RWPE2 (cell line): ENCODE measurements at places on chromosomes 12 and 14.
A peak's percentile ranks its signal among the peaks of the same experiment; 100 is the strongest.

GRCh38 chr14:104697317-104697703 lies 7.9 kb downstream of the INF2 start:
- DNase-seq = no peak

DNA sequence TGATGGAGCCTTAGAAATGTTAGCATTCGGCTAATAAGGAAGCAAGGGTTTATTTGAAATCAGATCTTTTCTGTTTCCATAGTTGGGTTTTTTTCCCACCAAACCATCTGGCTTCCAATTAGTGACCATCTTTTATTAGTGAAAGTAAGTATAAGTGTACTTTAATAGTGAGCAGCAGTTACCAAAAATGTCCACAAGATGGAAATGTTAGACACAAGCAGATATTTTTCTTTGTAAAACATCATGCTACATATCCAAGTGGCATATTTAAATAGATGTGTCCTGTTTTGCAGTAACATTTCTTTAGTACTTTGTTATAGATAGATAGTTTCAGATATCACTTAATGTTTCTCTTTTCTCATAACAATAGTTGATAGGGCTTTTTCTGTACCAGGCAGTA lies 28.8 kb downstream of the YEATS4 start:
- DNase-seq = no peak

- no peak for DNase-seq
Observed at GRCh38 chr12:94762943-94763342, 112.6 kb upstream of the TMCC3 start.

GRCh38 chr12:128661226-128661569 lies 162.6 kb downstream of the SLC15A4 start:
- DNase-seq = no peak

DNA sequence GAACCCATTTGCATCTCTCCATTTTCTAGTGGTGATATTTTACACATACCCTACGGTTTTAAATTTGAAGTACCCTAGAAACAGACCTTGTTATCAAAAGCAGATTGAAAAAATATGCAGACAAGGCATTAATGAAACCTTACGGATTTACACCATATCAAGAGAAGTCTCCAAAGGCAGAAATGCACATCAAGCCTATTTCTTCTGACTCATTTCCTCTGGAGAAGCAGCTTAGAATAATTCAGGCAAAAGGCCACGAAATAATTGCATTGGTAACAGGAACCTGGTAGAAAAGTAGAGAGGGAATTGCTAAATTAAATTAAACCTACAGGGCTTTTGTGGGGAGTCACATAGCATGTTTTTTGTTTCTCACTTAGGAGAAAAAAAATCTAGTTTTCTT lies 34.7 kb downstream of the KICS2 start:
- no peak for DNase-seq

GRCh38 chr14:102019006-102019540 lies 54.7 kb downstream of the DYNC1H1 start:
- DNase-seq = no peak

DNA sequence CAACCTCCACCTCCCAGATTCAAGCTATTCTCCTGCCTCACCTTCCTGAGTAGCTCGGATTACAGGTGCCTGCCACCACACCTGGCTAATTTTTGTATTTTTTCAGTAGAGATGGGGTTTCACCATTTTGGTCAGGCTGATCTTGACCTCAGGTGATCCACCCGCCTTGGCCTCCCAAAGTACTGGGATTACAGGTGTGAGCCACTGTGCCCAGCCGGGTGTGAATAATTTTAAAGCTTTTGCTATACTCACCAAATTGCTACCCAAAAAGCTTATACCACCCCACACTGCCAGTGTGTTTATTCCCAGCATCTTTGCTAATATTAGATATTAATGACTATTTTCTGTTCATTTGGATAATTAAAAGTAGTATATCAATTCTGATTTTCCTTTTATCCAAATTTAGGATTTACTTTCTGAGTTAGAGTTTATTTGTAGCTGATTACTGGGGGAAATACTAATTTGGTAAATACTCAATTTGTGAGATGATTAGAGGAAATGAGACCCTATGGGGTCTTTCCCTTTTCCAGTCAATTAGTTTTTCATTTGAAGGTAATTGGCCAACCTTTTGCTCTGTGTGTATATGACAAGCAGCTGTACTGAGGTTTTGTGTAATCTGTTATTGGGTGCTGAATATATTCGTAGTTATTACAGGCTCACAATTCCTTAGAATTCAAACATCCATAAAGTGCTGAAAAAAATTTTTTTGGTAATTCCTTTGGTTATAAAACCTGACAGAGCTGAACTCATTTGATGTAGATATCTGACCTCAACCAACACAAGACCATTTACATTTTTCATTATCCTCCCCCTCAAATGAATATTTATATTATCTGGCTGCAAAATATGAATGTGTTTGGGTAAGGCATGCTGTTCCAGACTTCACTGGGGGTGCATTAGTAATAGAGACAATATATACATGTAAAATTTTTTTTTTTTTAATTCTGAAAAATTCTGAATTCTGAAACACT lies 73.6 kb downstream of the ANO6 start:
- no peak for DNase-seq

- no peak for DNase-seq
Observed at GRCh38 chr14:37061697-37062096, 110.7 kb downstream of the SLC25A21 start.

GRCh38 chr14:100896369-100897060 lies 7.0 kb downstream of the RTL1 start:
- no peak for DNase-seq

GRCh38 chr12:88035907-88036289 lies 6.7 kb upstream of the C12orf50 start:
- DNase-seq = no peak

DNA sequence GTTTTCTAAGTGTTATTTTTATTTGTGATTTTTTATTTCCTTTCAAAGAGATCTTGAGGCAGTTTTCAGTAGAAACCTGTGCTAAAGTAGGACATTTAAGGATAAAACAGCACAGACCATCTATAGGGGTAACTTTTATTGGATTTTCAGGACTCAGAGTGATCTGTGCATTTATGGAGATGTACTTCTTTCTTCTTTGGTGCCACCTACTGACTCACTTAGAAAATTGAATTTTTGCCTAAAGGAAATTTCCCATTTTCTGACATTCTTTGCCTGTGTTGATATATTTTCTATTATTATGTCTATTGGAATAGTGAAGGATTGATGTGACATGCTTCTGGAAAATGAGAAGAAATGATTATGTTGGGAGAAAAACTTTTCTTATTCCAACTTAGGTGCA lies 113.0 kb downstream of the UNC79 start:
- no peak for DNase-seq

DNA sequence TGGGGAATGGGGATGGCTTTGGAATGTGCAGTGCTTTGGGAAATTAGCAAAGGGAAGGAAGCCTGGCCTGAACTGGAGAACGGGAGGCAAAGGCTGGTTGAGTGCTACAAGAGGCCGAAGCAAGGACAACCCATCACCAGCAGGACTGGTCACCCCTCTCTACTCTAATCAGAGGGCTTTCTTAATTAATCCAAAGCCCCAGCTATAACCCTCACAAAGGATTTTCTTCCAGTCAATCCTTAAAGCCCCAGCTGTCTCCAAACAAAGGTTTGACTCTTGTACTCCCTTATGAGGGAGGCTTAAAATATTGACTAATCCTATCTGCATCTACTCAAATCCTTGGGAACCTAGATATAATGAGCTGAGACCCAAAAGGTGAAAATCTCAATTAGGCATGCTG lies 256.3 kb downstream of the NTF3 start:
- no peak for DNase-seq

GRCh38 chr12:130788515-130788914 lies 50.5 kb downstream of the STX2 start:
- DNase-seq = no peak

DNA sequence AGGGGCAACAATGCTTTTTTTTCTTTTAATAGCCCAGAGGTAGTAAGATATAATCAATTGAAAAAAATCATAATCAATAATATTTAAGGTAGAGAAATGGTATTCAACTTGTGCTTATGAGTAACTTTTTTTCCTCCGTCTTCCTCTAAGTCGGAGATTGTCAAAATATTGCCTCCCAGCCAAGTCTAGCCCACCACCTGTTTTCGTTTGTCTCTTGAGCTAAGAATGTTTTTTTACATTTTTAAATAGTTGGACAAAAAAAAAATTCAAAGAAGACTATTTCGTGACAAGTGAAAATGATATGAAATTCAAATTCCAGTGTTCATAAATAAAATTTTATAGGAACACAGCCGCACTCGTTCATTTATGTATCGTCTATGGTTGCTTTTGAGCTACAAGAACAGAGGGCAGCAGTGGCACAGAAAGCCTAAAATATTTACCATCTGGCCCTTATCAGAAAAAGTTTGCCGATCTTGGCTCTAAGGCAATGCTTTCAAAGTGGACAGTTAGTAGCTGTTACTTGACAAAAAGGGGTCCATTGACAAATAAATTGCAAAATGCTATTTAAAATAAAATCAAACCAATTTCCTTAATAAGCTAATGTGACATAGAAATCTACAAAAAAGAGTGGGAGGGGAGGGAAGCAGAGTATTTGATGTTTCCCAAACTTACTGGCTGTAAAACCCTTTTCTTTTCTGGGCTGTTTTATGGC lies 40.8 kb upstream of the MAX start:
- DNase-seq = no peak

- no peak for DNase-seq
Observed at GRCh38 chr12:11822081-11822834, 172.8 kb downstream of the ETV6 start.

- DNase-seq = no peak
Observed at GRCh38 chr12:62259631-62259992, 592 bp upstream of the USP15 start.

- no peak for DNase-seq
Observed at GRCh38 chr12:29782285-29782870, 1.4 kb downstream of the TMTC1 start.

DNA sequence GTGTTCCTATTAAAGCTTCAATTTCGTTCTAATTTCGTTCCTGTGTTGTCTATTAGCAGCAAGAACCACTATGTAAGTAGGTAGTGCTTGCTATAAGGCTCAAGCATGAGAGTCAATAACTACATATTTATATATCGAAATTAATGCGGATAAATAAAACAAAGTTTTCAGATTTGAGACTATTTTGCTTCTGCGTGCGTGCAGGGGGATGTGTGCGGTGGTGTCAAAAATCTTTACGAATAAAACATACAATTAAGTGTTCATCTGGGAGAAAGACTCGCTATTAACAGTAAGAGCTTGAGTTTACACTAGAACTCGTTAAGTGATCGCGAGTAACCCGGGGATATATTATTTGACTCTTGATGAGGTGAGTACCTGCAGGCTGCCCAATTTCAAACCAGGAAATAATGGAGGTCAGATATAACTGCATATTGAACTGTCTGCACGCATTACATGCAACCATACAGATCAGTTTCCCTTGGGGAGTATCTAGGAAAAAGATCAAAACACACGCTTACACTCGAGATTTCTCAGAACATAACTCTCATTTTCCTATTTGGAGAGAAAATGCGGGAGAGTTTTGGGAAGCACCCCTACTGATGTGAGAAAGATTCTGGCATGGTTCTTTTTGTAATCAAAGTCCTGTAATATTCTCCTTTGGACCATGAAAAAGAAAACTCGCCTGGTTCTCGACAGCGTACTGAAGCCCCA lies 813 bp downstream of the TWF1 start:
- no peak for DNase-seq

- no peak for DNase-seq
Observed at GRCh38 chr14:95362138-95362494, 42.4 kb upstream of the CLMN start.

DNA sequence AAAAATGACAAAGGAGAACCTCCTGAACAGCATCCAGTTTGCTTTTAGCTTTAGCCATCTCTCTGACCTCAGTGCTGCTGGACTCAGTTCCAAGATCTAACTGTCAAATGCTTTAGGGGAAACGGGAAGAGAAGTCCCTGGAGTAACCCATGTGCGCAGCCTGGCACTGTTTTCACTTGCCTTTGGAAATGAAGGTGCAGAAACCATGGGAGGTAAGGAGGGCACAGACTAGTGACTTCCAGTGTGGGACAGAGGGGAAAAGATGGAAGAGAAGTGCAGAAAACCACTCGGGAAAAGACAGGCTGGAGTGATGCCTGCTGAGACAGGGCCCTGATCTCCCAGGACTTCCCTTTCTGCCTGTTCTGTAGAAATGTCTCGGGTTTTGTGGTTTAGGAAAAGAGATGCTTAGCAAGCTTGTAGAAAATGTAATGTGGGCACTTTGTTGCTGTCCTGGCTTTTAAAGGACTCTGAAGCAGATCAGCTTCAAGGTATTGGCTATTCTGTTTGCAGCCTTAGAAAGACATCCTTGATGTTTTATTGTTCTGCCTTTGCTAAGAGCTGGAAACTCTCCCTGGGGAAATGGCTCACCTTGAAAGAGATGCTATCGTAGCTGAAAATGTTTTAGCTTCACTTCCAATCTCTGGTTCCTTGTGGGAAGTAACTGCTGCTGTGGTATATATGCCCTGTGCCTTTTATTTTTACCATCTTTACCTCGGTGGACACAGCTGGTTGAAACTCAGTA lies 124.6 kb upstream of the HIF1A start:
- no peak for DNase-seq

GRCh38 chr14:104967386-104968152 lies 10.6 kb downstream of the AHNAK2 start:
- DNase-seq = peak; percentile 80

GRCh38 chr12:53750812-53751335 lies 905 bp downstream of the CISTR start:
- no peak for DNase-seq

- DNase-seq = no peak
Observed at GRCh38 chr14:44995770-44996294, 33.8 kb downstream of the TOGARAM1 start.

DNA sequence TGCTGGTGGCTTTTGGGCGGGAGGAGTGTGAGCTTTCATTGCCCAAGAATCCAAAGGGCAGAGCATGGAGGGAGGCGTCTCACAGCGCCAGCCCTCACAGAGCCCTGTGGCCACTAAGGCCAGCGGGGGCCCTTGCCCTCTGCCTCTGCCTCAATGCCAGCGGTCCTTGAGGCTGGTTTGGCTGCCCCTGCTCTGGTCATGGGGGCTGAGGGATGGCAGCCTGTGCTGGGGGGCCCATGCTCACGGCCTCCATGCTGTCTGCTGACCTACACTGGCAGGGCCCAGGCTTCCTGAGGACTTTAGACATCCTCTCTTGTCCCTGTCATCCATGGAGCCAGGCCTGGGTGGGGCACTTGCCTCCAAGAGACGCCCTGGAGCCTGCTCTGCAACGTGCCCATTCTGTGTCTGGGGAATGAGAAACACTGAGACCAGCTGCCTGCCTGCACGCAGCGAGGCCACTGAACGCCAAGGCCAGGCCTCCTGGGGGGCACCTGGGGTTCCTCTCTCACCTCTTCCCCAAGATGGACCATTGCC lies 143.4 kb downstream of the KIF26A start:
- peak; percentile 60 for DNase-seq

GRCh38 chr14:55048900-55049436 lies 2.5 kb upstream of the MAPK1IP1L start:
- DNase-seq = no peak

GRCh38 chr12:58310809-58311622 lies 369.6 kb downstream of the ATP23 start:
- no peak for DNase-seq

DNA sequence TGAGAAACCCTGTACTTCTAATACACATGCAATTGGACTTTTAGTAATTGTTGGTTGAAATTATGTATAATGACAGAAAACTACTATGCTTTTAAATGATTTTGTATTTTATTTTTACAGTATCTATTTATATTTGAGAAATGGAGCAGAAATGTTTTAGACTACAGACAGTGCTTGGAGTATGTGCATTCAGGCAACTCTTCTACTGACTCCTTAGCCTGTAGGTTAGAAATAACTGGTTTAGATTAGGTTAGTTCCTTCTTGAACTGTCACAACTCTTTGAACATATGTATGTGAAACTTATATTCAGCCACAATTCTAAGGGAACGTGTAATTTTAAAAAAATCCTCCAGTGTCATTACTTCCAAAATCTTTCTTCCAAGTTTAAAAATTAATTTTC lies 1.7 kb downstream of the FGFR1OP2 start:
- no peak for DNase-seq
